ENCODE measurements at places on chromosomes 7 and 10.

- DNase-seq = peak; percentile 78
Measured at GRCh38 chr7:73718905-73719805, at the start of gene STX1A. STX1A (minus strand) TSS chr7:73719669; CDS start chr7:73719631, 38 bp downstream.

DNA sequence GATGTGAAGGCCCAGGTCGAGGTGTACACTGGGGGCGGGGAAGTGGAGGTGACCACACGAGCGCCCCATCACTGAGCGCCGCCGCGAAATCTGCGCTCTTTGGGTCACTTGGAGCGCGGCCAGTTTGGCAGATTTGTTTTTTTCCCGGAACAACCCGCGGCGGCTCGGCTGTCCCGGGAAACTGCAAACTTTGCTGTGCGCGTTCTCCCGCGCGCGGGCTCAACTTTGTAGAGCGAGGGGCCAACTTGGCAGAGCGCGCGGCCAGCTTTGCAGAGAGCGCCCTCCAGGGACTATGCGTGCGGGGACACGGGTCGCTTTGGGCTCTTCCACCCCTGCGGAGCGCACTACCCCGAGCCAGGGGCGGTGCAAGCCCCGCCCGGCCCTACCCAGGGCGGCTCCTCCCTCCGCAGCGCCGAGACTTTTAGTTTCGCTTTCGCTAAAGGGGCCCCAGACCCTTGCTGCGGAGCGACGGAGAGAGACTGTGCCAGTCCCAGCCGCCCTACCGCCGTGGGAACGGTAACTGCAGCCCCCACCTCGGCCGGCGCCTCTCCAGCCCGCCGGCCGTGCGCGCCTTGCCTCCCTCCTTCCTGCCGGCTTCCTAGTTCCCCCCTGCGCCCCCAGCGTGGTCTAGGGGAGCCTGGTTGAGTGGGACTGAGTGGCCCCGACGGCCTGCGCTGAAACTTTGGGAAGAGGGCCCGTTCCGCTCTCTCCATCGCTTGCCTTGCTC is at the start of gene CASP7:
TSS of gene CASP7 (plus strand) at position 450 of the 727 bp plus-strand sequence. CDS start 17,582 bp downstream, outside the sequence.
- DNase-seq = peak; percentile 85

DNA sequence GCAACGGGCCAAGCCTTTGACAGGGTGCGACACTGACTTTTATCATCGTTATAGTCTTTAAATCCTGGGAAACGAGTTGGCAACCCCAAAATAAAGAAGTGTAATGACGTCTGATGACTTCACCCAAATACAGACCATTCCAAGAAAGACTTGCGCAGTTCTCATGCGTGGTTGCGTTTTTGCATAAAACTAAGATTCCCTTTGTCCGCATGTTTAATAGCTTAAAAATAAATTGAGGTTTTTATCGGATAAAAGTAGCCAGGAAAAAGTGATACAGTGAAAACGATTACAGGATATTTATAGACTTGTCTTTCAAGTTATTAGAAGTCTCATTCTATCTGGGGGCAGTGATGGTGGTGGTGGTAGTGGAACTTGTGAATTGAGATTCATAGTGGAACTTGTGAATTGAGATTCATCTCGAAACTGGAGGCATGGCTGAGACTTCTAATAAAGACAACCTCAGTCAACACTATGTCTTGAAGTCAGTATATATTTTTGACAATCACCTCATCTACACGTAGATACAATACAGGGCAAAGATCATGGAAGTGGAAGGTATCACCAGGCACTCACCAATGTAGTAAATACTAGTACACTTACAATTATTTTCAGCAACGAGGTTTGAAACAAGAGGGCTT is 1.2 kb upstream of the NAMPT start:
- DNase-seq = no peak

- no peak for DNase-seq
Measured at GRCh38 chr10:92753865-92754264, 64.1 kb downstream of the HHEX start.

DNA sequence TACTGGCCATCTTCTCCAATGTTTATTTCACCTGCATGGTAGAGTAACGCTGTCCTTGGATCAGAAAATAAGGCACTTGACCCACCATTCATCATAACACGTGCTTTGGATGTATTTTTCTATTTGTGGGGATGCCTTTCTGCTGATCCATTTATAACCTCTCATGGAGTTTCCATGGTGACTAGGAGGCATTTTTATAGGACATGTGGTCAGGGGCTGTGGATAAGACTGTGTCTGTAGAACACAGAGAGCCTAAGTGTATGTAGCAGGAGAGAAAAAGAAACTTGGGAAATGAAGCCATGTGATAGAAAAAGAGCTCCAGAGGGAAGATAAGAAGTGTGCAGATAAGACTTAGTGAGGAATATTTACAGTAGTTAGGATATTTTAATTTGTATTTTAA is 184.2 kb downstream of the POU6F2 start:
- DNase-seq = no peak

DNA sequence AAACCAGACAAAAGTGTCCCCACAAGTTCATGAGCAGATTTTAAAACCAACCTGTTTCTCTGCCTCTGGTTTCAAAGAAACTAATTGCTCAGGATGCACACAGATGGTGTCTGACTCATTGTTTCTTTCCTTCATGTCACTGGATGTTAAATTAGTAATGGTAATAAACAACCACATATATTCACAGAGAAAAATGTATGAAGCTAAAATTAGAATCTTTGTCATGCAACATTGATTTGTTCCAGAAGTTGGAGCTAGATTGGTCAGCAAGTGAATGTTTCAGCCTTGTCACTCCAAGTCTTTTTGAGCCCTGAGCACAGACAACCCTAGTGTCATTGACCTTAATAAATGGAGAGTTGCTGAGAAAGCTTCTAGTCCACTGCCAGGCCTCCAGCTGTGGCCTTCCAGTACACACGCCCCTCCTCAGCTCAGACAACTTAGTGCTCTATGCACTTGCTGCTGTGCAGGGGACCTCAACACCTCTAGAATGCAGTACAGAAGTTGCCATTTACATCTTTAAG is 175.9 kb downstream of the CCDC71L start:
- DNase-seq = no peak
